Activated CD4-positive, CD25-positive, alpha-beta regulatory T cell treated with anti-CD3 and anti-CD28 coated beads, Interleukin-2, amount 50 U/mL, for 24 hours (primary cell): ENCODE measurements at places on chromosomes 7 and 10.

DNA sequence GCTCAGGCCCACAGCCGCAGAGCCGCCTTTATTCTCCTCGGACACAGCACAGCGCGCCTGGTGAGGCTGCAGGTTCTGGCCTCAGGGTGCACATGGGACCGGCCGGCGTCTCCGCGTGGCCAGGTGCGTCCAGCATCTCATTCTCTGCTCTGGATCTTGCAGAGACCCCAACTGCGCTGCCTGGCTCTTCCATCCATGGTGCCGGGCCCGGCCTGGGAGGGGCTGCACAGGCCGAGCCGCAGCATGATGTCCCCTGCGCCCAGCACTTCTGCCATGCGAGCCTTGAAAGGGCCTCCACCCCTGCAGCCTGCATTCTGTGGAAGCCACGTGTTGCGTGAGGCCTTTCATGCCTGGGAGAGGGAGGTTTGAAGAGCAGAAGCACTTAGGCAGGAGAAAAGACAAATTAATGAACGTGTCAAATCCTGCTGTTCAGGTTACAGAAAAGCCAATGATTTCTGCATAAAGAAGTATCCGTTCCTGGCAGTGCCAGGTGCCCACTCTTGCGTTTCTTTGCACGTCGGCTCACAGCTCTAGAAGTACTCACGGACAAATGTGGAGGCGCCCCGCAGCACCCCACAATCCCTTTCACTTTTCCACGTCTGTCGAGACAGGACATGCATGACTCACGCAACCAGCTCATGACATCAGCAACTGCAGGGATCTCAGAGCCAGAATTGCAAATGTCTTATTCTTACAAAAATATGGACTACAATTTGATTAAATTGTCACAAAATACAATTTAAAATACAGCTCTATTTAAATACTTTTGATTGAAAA lies 571.4 kb downstream of the DNAJB6 start:
- no peak for ATAC-seq

DNA sequence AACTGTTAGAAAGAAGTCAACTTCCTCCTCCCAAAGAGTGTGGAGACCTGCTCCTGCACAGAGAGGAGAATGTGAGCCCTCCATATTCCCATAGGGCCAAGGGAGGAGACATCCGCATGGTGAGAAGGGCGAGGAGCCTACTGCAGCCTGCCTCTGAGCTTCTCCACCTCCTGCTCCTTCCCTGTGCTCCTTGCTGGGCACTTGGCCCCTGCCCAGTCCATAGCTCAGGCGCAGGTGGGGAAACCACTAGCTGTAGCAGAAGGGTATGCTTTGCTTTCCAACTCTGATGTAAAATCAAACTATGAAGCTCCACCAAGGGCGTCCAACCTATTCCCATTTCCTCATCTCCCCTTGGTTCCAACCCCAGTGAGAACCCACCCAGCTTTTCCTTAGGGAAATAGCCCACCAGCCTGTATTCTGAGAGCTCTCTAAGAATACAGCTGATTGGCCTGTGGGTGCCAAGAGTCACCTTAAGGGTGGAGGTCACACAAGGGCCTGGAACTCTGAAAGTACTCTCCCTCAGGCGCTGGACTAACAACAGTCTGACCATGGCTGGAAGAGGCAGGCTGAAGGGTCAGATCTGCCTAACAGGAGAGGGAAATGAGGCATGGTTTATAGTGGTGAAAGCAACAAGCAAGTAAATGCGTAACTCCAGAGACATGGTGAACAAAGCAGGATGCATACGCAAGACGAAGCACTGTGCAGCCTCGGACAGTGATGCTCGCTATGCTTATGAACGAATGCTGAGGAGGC lies 13.9 kb downstream of the ZNF488 start:
- ATAC-seq = no peak

- no peak for ATAC-seq
These were observed 799.9 kb downstream of the TNS3 start for GRCh38 chr7:46781901-46782439.

- ATAC-seq = peak; percentile 64
These were observed 14.6 kb downstream of the VOPP1 start for GRCh38 chr7:55557666-55558188.

- no peak for ATAC-seq
These were observed 259.1 kb downstream of the PTPRN2 start for GRCh38 chr7:158328376-158329013.

- ATAC-seq = no peak
These were observed 91.6 kb downstream of the WDR37 start for GRCh38 chr10:1147810-1148209.

DNA sequence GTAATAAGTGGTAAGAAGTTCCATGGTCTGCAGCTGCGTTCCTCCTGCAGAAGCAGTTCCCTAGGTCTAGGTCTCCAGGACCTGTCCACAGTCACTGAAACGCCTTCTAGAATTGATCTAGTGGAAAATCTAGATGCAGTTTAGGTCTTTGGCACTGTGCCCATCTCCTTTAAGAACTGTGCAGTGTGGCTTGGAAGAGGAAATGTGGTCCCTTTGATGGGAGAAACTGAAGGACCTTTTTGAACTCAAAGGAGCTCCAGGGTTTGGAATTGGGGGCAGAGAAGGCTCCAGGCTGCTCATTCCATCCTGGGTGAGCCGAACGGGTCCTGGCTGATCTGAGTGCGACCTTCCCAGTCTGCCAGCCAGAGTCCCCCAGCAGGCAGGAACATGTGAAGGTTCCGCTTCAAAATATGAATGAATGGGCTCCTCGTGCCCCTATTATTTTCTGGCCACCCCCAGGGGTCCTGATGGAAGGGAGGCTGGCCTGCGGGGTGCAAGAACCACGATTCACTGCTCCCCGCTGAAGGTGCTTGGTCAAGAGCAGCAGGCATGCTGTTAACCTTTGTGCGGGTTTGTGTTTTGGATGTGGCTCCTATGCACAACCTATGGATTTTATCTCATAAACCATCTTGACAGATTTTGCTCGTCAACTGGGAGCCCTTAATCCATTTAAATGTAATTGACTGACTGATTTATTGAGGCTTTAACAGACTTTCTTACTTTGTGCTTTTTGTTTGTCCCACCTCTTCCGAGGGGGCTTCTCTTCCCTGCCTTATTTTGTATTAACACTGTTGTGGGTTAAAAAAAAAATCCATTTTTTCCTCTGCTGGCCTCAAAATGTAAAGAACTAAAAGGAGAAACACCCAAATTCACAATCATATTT lies 36.7 kb downstream of the ZNF467 start:
- no peak for ATAC-seq

- no peak for ATAC-seq
These were observed 273.9 kb downstream of the TSPAN12 start for GRCh38 chr7:120583899-120584586.

GRCh38 chr7:83119026-83119382 lies 43.7 kb downstream of the PCLO start:
- no peak for ATAC-seq

DNA sequence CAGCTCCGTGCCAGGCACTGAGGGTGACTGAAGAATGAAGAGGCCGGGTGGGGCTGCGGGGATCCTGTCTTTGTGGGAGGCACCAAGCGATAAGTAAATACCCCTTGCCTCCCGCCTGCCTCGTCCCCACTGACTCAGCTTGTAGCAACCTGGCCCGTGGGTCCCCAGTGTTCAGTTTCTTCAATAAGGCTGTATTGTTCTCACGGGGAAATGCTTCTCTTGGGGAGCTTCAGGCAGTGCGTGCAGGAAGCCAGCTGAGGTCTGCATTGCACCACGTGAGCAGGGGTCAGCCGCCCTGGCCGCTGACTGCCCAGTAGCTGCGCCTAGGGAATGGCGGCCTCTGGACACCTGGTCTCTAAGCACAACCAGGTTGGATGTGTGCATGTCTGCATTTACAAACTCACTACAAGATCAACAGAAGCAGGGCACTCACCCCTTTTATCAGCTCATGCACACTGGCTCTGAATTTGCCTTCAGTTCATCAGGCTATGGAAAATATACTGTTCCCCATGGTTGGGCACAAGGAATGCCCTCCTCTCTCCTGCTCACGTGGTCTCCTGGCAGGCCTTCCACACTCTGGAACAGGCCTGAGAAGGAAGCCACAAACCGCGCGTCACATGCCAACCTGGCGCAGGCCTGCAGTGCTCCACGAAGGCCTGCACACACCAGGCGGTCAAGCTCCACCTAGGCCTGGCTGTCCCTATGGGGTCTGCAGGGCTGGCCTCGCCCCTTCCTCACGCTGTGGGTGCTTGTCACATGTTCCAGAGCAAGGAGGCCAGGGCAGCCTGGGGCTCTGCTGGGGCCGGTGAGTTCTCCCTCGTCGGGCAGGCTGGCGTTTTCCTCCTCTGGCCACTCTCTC lies 135.7 kb upstream of the RNF32 start:
- no peak for ATAC-seq

DNA sequence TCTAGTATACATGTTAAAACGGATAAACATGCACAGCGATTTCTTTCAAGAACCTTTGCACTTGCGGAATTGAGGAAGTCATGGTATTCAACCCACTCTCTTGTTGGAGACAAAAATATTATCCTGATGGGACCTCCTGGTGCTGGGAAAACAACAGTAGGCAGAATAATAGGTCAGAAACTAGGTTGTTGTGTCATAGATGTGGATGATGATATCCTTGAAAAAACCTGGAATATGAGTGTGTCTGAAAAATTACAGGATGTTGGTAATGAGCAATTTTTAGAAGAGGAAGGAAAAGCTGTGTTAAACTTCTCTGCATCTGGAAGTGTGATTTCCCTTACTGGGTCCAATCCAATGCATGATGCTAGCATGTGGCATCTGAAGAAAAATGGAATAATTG lies 6.9 kb downstream of the THNSL1 start:
- no peak for ATAC-seq

DNA sequence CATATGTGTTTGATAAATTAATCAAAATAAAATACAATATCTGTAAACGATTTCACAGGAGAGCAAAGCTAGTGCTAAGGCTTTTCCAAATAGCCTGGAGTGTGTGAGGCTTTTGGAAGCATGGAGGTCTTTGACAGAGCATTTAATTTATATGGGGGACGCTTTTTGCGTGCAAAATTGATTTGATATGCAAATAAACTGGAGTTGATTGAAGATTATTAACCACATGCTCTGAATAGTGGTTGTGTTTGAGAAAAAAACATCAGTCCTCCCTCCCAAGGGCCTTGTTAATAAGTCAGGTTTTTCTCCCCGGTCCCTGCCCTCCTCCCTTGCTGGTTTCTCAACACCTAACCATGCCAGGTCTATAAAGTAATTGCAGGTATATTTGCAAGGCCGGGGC lies 85.1 kb upstream of the FGFR2 start:
- no peak for ATAC-seq

GRCh38 chr7:29527505-29528108 lies 36.0 kb upstream of the PRR15 start:
- no peak for ATAC-seq

DNA sequence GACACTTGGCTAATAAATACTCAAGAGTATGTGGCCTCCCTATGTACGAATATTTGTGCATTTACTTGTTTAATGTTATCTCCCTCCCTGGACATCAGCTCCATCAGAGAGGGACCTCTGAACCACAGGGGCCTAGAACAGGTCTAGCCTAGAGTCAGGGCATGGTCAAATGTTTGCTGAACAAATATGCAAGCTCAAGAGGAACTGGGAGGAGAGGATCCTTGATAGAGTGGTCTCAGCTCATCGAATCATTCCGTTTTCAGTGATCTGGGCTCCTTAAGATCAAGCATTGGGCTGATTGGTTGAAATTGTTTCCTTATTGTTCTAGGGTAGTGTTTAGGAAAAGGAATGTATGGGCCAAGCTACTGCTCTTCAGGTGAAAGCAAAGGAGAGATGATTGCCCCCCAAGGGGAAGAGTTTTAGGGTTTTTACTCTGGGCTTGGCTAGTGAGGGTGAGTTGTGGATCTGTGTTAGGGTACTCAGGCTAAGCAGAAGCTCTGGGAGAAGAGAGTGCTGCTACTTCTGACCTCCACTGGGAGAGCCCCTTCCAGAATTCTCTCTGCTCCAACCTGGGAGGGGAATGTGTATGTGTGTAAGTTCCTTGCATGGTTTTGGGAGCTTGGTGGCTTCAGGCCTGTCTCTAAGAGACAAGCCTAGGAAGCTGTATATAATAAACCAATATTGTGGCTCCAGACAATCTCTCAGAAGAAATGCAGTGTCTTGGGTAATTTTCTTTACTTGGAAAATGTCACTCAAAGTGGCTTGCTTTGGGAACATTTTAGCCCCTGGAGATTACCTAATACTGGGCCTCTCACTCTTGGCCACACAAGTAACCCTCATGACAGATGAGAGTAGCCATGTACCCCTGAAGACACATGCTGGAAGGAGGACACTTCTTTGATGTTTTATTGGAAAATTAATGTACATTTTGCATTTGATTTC lies 110.0 kb downstream of the EMX2 start:
- no peak for ATAC-seq

DNA sequence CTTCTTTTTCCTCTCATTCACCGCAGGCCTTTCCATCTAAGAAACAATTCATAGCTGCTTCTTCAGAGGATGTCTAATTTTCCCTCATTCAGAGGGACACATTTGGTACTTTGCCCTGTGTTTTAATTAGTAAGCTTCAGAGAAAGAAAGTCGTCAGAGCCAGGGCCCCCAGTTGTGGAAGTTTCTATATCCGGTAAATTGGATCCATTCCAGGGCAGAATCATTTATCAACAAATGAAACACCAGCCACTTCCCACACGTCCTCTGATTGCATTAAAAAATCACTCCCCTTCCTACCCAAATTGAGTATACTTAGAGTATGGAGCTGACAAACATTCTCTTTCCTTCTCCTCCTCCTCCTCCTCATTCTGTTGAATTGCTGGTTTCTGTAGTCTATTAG lies 205.8 kb upstream of the HDAC9 start:
- ATAC-seq = no peak

DNA sequence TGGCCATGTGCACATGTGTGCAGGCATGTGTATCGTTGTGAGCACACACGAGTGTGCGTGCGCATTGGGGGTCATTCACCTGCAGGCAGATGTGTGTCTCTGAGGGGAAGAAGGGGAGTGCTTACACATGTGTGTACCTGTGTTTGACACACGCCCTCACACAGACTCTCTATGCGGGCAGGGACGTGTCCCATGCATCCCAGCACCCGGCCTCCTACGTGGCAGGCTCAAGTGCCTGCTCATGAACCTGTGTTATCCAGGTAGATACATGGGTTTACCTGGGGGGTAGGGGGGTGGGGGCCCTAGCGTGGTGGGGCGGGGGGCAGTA lies 18.6 kb downstream of the KCP start:
- no peak for ATAC-seq

DNA sequence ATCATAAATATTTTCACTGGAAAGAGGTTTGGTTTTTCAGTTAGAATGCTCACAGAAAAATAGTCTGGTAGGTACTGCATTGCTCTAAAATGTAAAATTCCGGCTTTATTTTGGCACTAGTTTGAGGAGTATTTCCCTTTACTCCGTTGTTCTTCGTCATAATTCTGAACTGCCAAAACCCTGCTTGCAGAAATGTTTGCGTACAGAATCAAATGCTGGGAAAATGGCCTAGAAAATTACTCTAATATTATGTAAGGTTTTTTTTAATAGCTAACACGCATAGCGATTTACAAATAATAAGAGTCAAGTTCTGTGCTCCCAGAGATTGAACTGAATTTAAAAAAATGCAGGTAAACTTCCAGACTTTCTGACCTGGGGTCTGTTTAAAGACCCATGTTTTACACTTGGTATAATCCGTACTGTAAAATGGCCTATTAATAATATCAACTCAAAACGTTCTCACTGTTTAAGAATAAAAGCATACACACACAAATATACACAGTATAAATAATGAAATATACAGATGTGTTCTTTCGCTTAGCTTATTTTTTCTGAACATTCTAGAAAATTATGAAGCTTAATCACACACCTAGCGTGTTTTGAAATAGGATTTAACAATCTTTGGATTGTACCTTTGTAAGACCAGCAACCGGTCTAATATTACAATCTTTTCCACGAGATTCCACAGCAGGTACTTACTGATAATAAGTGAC lies 23.5 kb upstream of the ANLN start:
- no peak for ATAC-seq
